ENCODE measurements at places on chromosomes 7 and 10.

- DNase-seq = no peak
Measured at GRCh38 chr10:38605153-38605661, 511.1 kb downstream of the ZNF37A start.

GRCh38 chr7:40199076-40199802, 64.4 kb downstream of the SUGCT start:
- DNase-seq = no peak

DNA sequence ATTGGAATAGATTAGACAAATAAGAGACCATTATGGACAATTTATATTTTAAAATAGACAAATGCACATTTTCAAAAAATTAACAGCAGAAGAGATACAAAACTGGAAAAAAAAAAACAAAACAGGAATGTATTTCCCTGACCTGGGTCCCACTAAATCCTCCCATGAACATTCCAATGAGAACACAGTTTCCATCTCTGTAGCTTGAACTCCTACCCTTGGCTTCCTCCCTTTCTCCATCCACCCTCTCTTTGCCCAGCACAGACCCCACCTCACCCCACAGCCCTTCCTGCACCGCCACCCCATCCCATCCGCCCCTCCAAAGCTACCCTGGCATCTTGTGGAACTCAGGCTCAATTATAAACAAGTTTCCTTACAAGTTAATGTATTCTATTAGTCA, 71.2 kb upstream of the MPP7 start:
- no peak for DNase-seq

DNA sequence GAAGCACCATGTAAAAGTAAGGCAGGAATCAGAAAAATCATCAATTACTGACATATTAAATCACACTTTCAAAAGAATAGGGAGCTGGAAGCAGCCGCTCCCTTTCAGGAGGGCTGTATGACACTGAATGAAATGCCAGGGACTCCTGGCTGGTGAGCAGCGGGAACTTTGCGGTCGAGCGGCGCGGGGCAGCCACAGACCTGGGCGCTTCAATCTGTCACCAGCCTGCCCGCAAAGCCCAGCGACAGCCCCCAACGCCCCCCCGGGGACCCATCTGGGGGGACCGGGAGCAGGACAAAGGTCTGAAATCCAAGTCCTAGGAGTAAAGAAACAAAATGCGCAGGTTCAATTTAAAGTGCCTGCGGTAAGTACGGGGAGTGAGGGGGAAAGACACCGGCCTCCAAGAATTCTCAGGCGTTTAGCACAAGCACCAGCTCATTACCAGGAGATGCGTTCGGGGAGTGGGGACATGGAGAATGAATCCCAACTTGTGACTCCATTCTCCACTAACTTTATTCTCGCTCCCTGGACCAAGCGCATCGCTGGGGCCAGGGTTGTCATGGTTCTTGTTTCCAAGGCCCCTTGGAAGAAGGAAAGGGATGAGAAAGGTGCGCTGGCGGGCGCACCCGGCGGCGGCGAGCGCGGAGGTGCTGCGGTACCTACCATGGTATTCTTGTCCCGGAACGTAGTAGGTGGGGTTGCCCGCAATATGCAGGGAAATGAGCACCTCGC, 824 bp downstream of the RELN start:
- no peak for DNase-seq

DNA sequence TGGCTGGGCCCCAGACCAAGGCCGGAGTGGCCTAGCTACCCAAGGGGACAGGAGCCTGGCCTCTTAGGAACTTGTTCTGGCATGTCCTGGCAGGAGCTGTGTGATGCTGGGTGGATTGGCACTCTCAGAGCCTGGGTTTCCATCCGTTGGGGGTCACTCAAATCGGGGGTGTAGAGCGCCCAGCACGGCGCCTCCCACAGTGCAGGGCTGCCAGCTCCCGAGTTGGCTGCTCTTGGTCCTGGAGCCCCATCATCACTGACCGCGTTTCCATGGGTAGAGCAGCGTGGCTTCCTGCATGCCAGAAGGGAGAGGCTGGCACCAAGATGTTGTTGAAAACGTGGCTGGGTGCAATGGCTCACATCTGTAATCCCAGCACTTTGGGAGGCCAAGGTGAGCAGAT, 70.3 kb downstream of the UNCX start:
- no peak for DNase-seq

- no peak for DNase-seq
Measured at GRCh38 chr7:100641463-100641859, at the start of gene TFR2. Gene TFR2 (minus strand): TSS chr7:100641552. CDS start chr7:100641509, 43 bp downstream.

GRCh38 chr7:6508539-6508938, 42.7 kb downstream of the GRID2IP start:
- DNase-seq = no peak

GRCh38 chr7:122750389-122750788, 47.7 kb upstream of the RNF148 start:
- DNase-seq = no peak

DNA sequence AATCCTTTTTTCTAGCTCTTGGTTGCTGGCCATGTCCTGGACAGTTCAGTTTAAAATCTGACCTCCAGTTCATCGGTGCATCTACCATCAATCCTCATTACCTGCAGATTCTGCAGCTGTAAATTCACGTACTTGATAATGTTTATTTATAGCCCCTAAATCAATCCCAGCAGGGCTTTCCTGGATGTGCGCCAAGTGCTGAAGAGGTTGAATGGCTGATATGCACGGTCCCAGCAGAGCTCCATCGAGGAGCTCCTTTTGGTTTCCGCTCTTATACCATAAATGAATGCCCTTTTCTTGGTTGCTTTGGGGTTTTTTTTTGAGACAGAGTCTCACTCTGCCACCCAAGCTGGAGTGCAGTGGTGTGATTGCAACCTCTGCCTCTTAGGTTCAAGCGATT, 91.2 kb upstream of the CCZ1B start:
- no peak for DNase-seq

DNA sequence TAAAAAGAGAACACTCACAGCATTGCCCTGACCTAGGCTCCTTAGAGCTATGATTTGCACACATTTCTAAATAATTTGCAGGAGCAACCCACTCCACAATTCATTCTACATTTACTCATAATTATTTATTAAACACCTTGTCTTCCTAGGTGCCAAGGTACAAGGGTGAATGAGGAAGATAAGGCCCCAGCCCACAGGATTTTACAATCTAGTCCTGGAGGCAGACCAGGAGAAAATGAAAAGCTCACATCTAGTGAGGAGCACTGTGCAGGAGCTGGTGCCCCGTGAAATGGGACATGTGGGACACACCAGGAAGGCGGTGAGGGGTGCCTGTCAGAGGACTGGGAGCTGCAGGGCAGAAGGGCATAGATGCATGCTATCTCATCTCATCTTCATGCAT, 59.7 kb upstream of the LRRC18 start:
- DNase-seq = no peak

GRCh38 chr7:152521420-152522337, 85.9 kb upstream of the KMT2C start:
- DNase-seq = no peak

Data from CD4-positive, alpha-beta T cell treated with Interferon gamma for 1 hour (primary cell).